Stomach (tissue), 19 donors: ENCODE measurements at places on chromosomes 1 and 21.

DNA sequence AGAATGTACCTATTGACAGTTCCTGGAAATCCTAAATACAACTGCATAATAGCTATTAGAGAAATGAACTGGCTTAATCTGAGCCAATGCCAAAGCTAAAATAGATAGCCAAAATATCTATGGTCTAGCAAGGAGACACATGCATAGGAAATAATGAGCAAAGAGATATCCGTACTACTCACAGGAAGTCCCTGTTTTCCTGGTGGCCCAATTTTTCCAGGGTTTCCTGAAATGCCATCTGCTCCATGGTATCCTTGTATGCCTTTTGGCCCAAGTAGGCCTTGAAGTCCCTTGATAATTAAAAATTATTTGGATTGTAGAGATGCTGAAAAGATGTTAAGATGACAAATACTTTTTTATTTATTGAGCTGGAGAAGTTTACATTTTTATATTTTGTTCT, 108.4 kb upstream of the ZNHIT6 start:
- no peaks in the 10 kb centered on the region for H3K36me3 ChIP-seq
- H3K4me3 ChIP-seq: no peak overlapping the region
- no peak for DNase-seq
- H3K4me1 ChIP-seq: no peaks in the 10 kb centered on the region

DNA sequence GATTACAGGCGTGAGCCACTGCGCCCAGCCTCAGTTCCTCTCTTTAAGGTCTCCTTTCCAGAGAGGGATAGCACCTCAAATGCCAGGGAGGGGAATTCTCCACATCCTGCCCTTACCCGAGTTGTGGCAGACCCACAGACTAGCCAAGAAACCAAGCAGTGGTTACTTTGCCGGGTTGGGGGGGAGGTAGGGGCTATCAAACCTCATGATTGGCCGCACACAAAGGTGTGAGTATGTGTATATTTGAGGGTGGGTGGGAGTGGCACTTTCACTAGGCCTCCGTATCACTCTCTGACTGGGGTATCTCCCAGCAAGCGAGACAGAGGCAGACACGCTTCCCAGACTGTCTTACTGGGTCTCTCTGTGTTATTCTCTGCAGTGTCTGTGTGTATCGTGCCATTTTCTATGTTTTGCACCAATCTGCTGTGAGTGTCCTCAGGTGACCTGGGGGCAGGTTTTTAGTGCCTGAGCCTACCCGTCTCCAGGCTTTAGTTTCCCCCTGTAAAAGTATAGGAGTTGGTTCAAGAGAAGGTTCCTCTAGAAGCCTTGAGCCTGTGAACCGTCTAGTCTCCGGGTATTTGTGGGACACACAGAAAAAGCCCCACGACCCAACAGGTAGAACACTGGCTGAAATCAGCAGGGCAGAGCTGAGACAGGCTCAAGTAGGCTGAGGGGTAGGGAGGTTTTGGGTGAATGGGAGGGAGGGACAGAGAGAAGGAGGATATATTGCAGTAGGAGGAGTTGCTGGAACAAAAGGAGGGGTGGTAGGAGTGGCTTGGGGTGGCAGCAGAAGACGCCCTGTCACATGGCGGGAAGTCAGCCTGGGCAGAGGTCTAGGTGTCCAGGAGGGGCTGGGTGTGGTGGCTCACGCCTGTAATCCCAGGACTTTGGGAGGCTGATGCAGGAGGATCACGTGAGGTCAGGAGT, 10.3 kb downstream of the LMNA start:
- DNase-seq: no peak
- no peaks in the 10 kb centered on the region for H3K36me3 ChIP-seq
- H3K4me1 ChIP-seq: peaks cover 98% of the 10 kb centered on the region
- H3K4me3 ChIP-seq: peak overlapping the region; percentile 89
- peak overlapping the region; percentile 97 for H3K27ac ChIP-seq

DNA sequence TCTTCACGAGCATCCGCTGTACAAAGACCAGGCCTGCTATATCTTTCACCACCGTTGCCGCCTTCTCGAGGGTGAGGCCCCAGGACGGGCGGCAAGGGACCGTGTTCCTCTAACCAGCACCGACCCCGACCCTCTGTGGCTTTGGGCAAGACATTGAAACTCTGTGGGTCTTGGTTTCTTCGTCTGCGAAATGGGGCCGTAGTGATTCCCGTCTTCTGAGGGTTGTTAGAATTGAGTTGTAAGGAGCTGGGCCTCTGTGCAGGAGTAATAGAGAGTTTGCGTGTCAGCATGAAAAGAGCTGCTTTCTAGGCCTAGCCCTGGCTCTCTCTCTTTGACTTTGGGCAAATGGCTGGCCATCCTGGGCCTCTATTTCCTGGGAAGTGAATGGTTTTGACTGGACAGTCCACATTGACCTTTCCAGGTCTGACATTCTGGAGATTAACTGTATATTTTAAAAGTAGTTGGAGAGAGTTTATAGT, 591 bp downstream of the MRPL37 start:
- peaks cover 22% of the 10 kb centered on the region for H3K4me1 ChIP-seq
- no peak for DNase-seq
- H3K36me3 ChIP-seq: peaks cover 31% of the 10 kb centered on the region
- peak overlapping the region; percentile 99 for H3K4me3 ChIP-seq
- H3K27ac ChIP-seq: peak overlapping the region; percentile 88
- no peaks in the 10 kb centered on the region for H3K27me3 ChIP-seq

GRCh38 chr1:92929461-92929860, 31.8 kb downstream of the DIPK1A start:
- H3K4me3 ChIP-seq: no peak overlapping the region
- no peaks in the 10 kb centered on the region for H3K36me3 ChIP-seq
- no peak overlapping the region for H3K27ac ChIP-seq
- H3K4me1 ChIP-seq: peaks cover 26% of the 10 kb centered on the region
- no peaks in the 10 kb centered on the region for H3K27me3 ChIP-seq

DNA sequence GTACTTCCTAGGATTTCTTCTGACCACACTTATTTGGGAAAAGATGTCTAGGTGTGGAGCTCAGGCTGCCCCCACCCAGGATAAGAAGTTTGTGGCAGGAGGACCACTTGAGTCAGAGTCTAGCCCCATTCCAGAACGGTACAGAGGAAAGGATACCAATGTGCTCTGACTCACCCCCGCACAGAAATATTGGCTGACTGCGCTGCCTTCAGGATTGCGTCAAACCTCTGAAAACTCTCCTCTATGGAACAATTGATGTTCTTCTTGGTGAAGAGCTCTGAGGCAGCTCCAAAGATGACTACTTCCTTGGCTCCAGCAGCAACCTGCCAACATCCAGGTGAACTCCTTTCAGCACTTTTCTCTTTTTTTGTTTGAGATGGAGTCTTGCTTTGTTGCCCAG, 11.2 kb downstream of the HMGCL start:
- no peak overlapping the region for H3K27ac ChIP-seq
- peaks cover 22% of the 10 kb centered on the region for H3K4me1 ChIP-seq
- no peak overlapping the region for H3K4me3 ChIP-seq
- no peak for DNase-seq
- H3K27me3 ChIP-seq: no peaks in the 10 kb centered on the region

DNA sequence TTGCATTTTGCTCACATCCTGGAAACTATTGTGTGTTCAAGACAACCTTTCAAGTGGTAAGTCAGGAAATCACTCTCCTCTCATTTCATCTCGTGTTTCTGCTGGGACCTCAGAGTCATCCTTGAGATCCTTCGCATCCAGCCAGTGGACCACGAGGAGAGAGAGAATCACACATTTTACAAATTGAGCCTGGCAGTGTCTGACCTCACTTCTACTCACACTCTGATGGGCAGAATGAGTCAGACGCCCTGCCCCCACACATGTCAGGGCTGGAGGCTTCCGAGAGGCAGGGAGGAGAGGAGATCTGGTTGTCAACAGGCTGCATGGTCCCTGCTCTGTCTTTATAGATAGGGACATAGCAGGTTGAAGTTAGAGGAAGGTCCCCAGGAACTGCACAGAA, 509.7 kb downstream of the AJAP1 start:
- no peaks in the 10 kb centered on the region for H3K4me1 ChIP-seq
- DNase-seq: no peak
- no peaks in the 10 kb centered on the region for H3K36me3 ChIP-seq

DNA sequence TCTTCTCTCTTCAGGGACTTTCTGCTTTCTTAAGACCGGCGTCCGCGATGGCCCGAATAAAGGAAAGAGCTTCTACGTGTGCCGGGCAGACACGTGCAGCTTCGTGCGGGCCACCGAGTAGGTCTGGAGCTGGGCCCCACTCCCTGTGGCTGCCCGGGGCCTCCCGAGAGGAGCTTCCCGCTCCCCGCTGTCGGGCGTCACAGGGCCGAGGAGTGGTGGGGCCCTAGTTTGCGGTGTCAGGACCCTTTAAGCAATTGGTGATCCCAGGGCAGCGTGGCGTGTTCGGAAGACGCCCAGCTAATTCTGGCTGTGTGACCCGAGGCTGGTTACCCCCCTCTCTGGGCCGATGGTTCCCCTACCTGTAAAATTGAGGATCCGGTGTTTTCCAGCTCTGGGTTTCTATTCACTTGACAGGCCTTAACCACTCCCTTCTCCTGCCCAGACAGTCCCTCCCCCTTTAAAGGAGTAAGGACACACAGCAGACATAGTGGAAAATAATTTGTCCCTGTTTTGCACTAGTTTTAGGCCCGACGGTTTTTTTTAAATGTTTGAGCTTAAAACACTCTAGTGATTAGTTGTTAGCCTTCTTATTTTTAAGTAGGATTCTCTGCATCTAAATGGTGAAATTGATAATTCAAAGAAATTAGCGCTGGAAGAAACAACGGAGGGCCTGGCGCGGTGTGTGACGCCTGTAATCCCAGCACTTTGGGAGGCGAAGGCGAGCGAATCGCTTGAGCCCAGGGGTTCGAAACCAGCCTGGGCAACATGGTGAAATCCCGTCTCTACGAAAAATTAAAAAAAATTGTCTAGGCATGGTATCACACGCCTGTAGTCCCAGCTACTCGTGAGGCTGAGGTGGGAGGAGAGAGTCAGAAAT, 553 bp downstream of the TTF2 start:
- no peaks in the 10 kb centered on the region for H3K27me3 ChIP-seq
- peak overlapping the region; percentile 78 for H3K4me3 ChIP-seq
- peak overlapping the region; percentile 85 for H3K27ac ChIP-seq
- peaks cover 5% of the 10 kb centered on the region for H3K36me3 ChIP-seq
- H3K4me1 ChIP-seq: peaks cover 22% of the 10 kb centered on the region

DNA sequence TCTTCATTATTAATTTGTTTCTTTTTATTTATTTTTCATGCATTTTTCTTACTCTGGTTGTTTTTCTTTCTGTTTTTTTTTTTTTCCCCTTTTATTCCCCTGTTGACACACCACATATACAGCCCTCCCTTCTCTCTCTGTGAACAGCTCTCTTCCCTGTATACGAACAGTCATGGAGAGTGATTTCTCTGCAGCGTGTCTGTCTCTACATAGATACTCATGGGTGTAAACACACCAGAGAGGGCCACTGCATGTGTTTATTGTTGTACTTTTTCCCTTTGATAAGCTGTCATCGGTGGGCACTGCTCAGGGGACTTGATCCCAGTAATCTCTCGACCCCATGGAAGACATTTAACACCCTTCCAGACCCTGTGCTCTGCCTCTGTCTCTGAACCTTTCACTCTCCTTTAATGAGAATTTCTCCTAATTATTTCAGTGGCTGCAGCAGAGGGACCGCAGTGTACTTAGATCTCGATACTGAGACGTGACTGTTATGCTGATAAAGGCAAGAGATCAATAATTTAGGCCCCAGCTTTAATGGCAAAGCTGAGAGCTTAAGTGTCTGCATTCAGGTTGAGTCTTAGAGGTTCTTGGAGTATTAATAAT, 113.1 kb downstream of the PBX1 start:
- no peak for DNase-seq
- peaks cover 29% of the 10 kb centered on the region for H3K4me1 ChIP-seq
- no peak overlapping the region for H3K27ac ChIP-seq
- no peaks in the 10 kb centered on the region for H3K27me3 ChIP-seq
- H3K4me3 ChIP-seq: no peak overlapping the region

GRCh38 chr1:39573736-39574624, 2.6 kb downstream of the PABPC4 start:
- H3K4me3 ChIP-seq: peak overlapping the region; percentile 93
- peak overlapping the region; percentile 85 for H3K27ac ChIP-seq
- H3K4me1 ChIP-seq: peaks cover 62% of the 10 kb centered on the region

- no peaks in the 10 kb centered on the region for H3K4me1 ChIP-seq
- peak overlapping the region; percentile 3 for H3K27ac ChIP-seq
- H3K27me3 ChIP-seq: no peaks in the 10 kb centered on the region
Observed at GRCh38 chr1:46587069-46587468, 17.0 kb downstream of the MKNK1 start.

DNA sequence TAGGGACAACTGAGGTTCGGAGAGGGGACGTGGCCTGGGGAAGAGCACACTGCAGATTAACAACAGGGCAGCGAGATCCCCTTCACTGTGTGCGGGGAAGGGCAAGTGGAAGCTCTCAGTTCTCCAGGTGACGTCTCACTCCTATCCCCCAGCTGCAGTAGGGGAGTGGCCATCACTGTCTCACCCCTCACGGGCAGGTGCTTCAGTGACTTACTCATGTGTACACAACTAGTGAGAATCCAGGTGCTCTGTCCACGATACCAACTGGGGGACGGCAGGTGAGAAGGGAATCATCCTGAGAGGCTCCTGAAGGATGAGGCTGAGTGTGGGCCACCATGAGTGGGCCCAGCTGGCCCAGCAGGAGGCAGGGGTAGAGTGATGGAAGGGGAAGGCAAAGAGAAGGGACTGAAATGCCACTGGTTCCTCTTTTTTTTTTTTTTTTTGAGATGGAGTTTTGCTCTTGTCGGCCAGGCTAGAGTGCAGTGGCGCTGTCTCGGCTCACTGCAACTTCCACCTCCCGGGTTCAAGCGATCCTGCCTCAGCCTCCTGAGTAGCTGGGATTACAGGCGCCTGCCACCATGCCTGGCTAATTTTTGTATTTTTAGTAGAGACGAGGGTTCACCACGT, 25.9 kb downstream of the RHBG start:
- no peaks in the 10 kb centered on the region for H3K36me3 ChIP-seq
- peaks cover 21% of the 10 kb centered on the region for H3K27me3 ChIP-seq
- no peak overlapping the region for H3K27ac ChIP-seq
- H3K4me3 ChIP-seq: no peak overlapping the region

GRCh38 chr1:170067253-170067819, 7.2 kb downstream of the KIFAP3 start:
- H3K36me3 ChIP-seq: no peaks in the 10 kb centered on the region
- DNase-seq: no peak
- no peak overlapping the region for H3K4me3 ChIP-seq
- peaks cover 10% of the 10 kb centered on the region for H3K4me1 ChIP-seq

DNA sequence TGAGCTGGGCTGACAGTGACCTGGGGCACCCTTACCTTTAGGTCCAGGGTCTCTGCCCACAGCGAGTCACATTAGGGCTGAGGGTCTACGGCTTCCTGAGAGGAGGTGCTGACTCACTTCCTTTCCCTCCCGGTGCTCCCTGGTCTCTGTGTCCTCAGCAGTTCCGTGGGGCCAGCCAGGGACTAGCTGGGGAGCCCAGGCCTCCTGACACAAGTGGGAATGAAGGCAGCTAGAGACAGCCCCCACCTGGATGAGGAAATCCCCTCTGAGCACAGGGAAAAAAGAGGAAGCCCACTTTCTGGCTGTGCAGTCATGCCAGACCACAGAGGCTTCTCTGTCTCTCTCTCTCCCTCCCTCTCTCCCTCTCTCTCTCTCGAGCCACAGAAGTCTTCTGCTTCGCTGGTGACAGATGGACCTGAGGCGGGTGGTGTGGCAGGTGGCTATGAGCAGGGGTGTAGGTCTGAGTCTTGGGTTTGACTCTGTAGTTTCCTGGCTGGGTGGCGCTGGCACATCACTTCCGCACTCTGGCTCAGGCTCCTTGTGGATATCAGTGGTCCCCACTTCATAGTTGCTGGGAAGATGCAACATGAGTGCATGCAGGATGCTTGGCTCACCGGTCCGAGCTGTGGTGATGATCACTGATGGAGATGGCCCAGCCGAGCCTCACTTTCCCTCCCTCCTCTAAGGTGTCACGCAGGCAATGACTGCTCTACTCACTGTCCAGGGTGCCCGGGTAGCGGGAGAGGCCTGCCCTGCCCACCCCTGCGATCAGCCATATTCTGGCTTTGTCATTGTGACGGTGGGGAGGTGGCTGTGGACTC, 3.5 kb downstream of the SLC66A1 start:
- H3K4me3 ChIP-seq: no peak overlapping the region
- H3K4me1 ChIP-seq: peaks cover 43% of the 10 kb centered on the region
- H3K27me3 ChIP-seq: no peaks in the 10 kb centered on the region
- no peak overlapping the region for H3K27ac ChIP-seq
- no peaks in the 10 kb centered on the region for H3K36me3 ChIP-seq
